Cerebellar nuclear complex (tissue), 1 donor: ENCODE measurements at places on chromosomes 2 and 18.

DNA sequence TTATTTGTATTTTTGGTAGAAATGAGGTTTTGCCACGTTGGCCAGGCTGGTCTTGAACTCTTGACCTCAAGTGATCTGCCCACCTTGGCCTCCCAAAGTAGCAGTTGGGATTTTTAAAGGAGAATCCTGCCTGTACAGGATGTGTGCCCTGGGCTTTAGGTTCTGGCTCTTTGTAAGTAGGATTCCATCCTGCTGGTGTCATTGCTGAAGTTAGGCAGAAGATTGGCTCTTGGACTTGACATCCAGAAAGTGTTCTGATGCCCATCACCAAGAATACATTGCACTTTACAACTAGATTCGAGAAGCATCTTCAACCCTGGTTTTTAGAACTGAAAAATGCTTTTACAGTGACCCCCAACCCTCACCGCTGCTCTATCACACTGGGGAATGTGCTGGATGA lies 4.4 kb upstream of the TWIST2 start:
- DNase-seq = no peak

- no peak for DNase-seq
These were observed 15.4 kb downstream of the CFAP65 start for GRCh38 chr2:219025637-219026585.

GRCh38 chr18:10252952-10253705 lies 201.3 kb upstream of the APCDD1 start:
- no peak for DNase-seq

DNA sequence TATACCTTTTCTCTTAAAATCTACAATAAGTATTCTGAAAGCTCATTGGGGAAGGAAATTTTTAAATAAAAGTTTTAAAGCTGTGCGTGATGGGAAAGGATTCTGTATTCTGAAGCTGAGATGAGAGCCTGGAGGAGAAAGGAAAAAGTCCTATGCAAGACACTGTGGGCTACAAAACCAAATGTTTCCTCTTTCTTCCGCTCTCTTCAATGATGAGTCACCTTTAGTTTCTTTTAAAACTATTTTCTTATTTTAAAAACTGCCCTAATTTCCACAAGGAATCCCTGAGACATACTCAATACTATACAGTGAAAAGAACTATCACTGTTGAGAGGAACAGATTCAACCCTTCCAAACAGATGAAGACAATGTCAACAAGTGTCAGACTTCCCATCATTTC lies 87.4 kb downstream of the INO80D start:
- no peak for DNase-seq

- DNase-seq = no peak
These were observed 18.5 kb downstream of the PMAIP1 start for GRCh38 chr18:59918320-59918755.

DNA sequence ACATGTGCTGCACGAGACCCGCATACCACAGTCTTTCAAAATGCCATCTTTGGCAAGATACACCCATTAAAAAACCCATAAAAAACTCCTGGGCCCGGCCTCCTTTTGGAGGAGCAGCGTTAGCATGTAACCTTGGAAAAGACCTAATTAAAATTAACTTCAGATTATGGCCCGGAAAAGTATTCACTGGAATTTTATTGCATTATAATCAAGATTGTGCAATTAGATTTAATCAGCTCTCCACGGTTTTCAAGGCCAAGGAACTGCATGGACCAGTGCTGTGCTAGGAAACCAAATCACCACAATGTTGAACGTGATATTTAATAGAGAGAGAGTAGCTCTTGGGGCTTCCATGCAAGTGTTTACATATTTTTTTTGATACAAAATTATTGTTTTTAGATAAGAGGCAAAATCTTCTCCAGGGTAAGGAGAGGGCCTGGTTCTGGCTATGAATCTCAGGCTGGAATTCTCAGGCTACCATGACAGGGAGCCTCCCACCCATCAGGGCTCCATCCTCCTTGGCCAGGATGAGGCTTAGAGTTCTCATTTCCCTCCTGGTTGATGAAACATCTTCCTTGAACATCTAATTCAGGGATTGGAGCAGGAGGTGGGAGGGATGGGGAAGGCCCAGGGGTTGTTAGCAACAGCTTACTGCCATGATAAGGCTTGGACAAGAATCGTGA lies 82.0 kb upstream of the TTC39C start:
- DNase-seq = no peak

GRCh38 chr2:167553635-167554034 lies 665.4 kb downstream of the XIRP2 start:
- DNase-seq = no peak

DNA sequence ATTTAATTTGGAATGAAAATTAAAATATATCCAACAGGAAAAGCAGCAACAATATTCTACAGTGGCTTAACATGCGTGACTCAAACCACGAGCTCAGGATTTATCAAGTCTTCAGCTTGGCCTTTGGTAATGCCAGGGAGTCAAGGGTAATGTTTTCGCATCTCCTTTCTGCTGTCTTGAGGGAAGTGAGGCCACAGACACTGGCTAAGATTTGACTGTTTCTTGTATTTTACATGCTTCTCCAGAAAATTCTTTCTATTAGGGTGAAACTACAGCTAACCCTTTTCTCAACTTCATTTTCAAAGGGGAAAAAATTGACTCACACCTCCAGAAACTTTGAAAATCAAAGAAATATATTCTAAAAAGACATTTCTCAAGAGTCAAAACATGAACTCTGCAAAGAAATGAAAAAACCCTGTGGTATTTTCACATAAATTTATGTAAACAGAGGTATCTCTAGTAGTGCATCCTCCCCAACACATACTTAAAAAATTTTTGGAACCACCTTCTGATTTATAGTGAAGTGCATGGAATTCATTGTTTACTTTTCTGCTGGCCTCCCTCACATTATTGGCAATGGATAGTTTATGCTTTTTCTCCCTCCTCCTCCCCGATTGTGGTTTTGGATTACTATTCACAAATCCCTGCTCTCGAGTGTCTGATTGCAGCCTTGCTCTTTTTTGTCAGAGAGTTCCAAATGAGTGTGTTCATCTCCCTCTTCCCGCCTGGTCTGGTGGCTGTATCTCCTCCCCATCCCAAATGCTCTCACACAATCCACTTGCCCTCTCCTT lies 48.7 kb downstream of the DPP4 start:
- no peak for DNase-seq

DNA sequence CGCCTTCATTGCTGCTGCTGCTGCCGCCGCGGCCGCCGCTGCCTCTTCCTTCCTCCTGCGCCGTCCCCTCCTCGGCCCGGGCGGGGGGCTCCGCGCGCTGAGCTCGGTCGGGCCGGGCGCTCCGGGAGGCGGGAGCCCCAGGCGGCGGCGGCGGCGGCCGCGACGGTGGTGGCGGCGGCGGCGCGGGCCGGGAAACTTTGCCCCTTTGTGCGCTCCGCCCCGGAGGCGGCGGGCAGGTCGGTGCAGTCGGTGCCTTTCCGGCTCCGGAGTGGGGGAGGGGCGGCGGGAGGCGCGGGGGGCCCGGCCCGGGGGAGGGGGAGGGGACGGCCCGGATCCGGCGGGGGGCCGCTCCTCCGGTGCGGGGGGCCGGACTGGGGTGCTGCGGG lies 205 bp downstream of the TET3 start:
- DNase-seq = no peak

- no peak for DNase-seq
These were observed 136.0 kb downstream of the INSIG2 start for GRCh38 chr2:118223992-118224894.

GRCh38 chr2:207238831-207239701 lies 73.3 kb upstream of the KLF7 start:
- no peak for DNase-seq

DNA sequence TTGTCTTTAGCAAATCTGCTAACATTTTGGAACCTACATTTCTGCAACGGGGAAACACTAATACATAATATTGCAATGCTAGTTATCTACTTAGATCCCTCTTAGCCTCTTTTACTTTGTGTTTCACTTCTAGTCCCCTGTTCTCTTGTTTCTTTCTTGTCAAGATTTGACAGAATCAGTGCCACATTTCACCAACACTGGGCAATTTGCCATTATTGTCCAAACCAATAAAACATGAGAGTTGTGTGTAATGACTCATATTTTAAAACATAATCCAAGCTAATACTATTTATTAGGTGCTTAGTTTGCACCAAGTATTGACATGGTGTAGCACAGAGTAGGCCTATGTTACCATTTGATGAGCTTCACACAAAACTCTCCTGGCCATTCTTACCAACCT lies 33.7 kb upstream of the ACVR1C start:
- DNase-seq = no peak

- DNase-seq = no peak
These were observed 75.7 kb downstream of the CHST9 start for GRCh38 chr18:27109451-27109850.

GRCh38 chr2:25201265-25201664 lies 32.9 kb upstream of the POMC start:
- no peak for DNase-seq

DNA sequence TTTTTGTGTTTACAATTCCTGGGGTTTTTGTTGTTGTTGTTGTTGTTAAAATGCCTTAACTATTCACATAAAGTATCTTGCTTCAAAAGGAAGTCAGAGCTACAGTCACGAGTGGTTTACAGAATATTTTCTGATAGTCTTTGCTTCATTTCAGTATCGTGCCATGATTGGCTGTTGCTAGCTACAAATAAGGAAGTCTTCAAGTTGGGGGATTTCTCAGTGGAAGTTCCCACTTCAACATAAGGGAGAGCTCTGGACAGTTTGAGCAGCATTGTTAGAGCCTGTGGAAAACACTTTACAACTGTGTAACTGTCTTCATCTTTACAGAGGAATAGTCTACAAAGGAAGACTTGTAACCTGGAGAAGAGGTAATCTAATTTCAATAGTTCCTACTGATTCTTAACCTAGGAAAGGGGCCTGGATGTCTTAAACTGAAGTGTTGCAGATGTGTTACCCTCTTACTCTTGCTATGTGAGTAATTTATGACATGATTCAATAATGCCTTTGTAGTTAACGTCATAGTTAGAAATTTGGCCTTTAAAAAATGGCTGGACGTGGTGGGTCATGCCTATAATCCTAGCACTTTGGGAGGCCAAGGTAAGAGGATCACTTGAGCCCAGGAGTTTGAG lies 23.4 kb upstream of the TANK start:
- DNase-seq = no peak

DNA sequence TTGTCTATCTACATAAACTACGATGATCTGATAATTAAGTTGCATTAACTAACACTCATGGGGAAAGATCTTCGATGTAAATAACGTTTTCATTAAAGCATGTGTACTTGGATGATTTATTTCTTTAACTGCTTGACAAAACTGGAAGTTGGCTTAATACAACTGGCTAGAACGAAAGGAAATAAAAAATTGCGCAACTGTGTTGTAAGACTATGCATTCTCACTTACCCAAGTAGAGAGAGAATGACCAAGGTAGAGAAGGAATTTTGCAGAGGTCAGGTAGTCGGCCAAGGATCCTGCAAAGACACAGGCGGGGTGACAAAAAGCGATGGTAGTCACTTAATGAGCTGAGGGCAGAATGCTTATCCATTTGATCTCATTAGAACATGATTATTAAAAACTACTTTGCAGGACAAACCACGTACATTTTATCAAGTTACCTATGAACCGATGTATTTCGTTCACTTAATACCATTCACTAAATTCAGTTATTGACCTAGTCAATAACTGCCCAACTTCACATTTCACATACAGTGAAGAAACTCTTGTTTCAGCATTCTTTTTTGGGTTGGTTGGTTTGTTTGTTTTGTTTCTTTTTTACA lies 900 bp downstream of the SLC40A1 start:
- DNase-seq = no peak

- DNase-seq = no peak
These were observed 246.6 kb upstream of the NCKAP5 start for GRCh38 chr2:133814890-133815289.

- DNase-seq = no peak
These were observed 78.9 kb downstream of the CERS6 start for GRCh38 chr2:168534926-168535325.

GRCh38 chr18:59520562-59521355 lies 161.7 kb upstream of the LMAN1 start:
- DNase-seq = no peak

- no peak for DNase-seq
These were observed 183.3 kb upstream of the SP5 start for GRCh38 chr2:170531876-170532275.

- DNase-seq = no peak
These were observed 428.7 kb upstream of the ACVR2A start for GRCh38 chr2:147416099-147416498.

DNA sequence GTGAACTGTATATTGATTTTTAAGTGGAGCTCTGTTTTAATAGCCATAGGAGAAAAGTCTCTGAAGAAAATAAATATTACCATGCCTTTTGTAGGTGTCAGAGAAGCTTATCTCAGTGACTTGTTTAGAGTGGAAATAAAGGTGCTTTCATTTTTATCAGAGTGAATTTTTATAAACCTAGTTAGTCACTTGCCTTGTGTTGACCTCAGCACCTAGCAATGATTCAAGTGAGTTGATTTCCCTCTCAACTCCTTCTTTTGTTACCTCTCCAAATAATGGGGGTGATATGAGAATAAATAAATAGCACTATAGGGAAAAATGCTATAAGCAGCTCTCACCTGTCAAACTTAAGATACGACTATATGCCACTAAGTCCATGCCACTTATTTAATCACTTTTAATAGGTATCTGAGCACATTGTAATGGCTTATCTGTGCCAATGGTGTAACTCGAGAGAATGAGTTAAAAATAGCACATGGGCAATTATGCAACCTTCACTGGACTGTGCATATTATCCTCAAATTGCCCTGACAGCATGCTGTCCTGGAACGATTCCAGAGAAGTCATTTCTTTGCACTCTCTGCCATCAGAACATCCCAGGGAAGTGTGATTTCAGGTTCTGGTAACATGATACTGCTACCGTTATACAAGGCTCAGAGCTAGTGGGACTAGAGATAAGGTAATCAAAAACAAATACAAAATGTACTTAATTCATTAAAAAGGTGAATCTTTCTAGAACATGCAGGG lies 290.8 kb downstream of the CCDC85A start:
- DNase-seq = no peak

- DNase-seq = no peak
These were observed 3.4 kb downstream of the FBLN7 start for GRCh38 chr2:112141626-112142007.

DNA sequence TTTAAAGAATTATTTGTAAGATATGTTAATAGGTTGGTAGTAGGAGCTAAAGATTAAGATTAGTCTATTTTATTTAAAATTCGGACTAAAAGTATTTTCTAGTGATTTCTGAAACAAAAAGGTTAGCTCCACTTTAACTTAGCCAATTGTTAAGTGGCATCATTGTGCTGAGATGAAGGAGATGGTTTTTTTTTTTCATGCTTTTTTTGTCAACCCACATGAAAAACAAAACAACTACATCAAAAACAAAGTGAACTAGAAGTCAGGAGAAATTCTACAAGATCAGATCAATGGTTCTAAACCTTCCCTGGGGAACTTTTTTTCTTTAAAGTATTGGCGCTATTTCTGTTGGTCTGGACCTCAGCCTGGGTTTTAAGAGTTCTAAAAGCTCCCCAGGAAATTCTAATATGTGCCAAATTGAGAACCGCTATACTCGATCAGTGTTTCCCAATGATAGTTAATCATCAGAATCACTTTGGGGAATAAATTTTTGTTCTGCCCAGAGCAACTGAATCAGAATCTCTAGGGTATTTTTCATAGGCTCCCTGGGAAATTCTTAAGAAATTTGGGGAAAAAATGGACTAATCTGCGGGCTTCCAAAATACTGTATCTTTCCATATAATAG lies 2.3 kb downstream of the ZC3H6 start:
- DNase-seq = no peak

GRCh38 chr18:28466204-28466603 lies 289.3 kb upstream of the CDH2 start:
- no peak for DNase-seq
